Stimulated activated CD4-positive, alpha-beta T cell treated with anti-CD3 and anti-CD28 coated beads, Interleukin-1b, Interleukin-23, amount 100 ng/mL, for 24 hours (primary cell): ENCODE measurements at places on chromosomes 11 and 22.
A peak's percentile ranks its signal among the peaks of the same experiment; 100 is the strongest.

- peak; percentile 81 for DNase-seq
These were observed 7.5 kb downstream of the GP1BB start for GRCh38 chr22:19730655-19731360.

- no peak for DNase-seq
These were observed at the start of gene ALDH3B2 for GRCh38 chr11:67674442-67674871. ALDH3B2 (minus strand) TSS chr11:67674623; CDS start chr11:67666935, 7,688 bp downstream.

GRCh38 chr22:50469377-50470305 lies 5.2 kb downstream of the SBF1 start:
- peak; percentile 96 for DNase-seq

GRCh38 chr22:26057731-26058130 lies 111.5 kb upstream of the SEZ6L start:
- no peak for DNase-seq

DNA sequence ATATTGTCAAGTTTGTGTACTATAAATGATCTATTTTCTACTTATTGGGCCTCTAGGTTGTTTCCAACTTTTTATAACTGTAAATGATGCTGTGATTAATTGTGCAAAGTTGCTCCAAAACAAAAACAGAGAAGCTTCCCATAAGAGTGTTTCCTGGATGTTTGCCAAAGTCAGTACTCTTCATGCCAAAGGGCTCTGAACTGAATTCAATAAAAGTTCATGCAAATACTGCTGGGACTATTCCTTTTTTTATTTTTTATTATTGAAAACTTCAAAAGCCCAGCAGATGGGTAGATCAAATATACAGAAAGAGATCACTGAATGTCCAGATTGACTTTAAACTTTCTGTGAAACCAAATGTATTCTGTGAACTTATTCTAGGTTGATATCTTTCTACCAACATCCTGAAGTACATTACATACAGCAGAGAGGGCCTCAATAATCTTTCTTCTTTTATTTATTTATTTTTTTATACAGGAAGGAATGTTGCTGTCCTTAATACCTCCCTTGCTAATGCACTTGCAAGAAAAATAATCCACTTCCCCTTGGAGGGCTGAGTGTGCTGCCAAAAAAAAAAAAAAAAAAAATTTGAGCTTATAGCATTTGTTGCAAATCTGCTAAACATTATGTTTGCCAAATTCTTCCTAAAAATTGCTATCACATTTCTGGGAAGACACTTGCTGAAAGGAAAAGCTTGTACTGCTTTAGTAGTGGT lies 53.0 kb downstream of the CTSC start:
- no peak for DNase-seq

- no peak for DNase-seq
These were observed 44.4 kb upstream of the WNT11 start for GRCh38 chr11:76250520-76251225.

DNA sequence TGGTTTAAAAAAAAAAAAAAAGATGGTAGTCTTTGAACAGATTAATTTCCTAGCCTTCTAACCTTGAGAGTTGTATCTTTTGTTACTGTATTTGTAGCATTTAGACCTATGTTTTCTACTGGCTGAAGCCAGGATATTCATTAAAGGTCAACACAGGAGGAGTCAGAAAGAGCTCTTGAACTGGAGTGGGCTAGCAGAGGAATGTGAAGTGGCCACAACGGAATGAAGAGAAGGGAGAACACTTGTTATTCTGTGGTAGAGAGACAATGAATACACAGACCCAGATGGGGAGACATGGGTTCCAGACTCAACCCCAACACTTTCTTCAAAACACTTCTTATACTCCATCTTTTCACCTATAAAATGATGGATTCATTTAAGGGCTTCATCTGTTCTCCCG lies 88.1 kb downstream of the RELT start:
- no peak for DNase-seq

GRCh38 chr11:80846979-80847378 lies 1406.1 kb upstream of the TENM4 start:
- DNase-seq = no peak

DNA sequence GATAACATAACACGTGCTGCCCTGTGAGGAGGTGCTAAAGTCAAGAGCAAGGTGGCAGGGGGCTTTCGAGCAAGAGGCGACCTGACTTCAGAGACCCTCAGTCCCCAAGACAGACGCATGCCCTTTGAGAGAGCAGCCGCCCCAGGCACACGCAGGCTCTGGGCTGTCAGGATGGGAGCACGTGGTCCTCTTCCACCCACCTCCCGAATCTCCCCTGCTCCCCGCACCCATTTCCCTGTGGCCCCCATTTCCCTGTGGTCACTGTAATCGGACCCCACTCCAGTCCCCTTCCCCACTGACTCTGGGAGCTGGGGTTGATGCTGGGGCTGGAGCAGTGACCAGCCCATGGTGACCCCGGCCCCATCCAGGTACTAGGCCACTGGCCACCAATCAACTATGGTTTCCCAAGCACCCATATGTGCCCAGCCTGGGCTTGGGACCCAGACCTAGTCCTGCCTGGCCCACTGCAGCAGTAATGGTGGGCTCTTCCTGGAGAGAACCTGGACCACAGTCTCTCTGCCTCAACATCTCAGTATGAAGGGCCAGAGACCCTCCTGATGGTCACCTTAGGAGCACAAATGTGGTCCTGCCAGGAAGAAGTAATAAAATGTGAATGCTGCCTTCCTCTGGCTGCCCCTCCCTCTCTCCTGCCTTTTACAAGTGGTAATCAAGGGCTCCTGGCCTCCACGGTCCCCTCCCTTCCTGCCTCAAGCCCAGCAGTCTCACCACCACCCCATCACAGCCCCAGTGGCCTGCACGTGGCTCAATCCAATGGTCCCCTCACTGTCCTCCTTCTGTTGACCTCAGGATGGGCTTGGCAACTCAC lies 39.0 kb downstream of the IGLL5 start:
- DNase-seq = no peak

DNA sequence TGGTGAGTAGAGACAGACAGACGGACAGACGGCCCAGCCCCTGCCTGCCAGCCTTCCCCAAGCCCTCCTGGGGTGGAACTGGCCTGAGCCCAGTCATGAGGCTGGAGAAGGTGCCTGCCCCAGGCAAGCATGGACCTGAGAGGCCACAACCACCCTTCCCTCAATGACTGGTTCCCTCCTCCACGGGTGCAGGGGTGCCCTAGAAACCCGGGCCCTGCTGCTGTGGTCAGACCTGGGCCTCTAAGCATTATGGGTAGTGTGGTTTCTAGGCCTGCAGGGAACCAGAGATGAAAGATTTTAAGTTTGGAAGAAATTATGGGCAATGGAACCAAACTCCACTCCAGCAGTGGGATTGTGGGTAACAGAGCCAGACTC lies 13.5 kb downstream of the RHBDD3 start:
- no peak for DNase-seq

GRCh38 chr11:75902631-75903030 lies 87.6 kb downstream of the UVRAG start:
- DNase-seq = no peak

GRCh38 chr11:18853086-18853720 lies 61.6 kb upstream of the PTPN5 start:
- no peak for DNase-seq

DNA sequence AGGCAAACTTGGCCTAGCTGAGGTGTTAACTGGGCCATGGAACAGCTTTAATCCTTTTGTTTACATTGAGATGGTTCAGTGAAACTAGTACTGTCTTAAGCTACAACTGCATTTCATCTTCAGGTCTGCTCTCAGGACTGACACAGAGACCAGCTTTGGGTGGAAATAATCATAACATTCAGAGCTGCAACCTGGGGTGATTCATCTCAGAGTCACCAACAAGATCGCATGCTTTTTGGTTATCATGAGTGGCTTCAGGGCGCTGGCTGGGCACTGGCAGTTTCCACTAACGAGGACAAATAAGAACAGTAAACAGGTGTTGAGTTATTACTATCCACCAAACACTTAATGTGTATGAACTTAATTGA lies 60.9 kb upstream of the PAX6 start:
- no peak for DNase-seq

DNA sequence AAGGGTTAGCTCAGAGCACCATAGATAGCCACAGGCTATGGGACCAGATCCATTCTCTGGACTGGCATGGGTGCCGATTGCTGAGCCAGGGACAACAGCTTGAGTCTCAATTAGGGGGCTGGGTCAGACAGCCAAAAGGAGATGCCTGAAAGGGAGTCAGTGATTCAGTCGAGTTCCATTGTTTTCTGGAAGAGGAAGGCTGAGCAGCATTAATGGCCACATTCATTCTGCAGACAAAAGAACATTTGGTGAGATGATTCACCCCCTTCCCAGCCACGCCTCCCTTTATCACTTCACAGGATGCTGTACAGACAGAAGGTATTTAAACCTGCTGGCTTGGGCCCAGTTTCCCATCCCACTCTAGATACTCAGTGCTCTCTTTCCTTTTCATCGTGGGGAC lies 131.9 kb downstream of the ADAMTS15 start:
- DNase-seq = no peak

DNA sequence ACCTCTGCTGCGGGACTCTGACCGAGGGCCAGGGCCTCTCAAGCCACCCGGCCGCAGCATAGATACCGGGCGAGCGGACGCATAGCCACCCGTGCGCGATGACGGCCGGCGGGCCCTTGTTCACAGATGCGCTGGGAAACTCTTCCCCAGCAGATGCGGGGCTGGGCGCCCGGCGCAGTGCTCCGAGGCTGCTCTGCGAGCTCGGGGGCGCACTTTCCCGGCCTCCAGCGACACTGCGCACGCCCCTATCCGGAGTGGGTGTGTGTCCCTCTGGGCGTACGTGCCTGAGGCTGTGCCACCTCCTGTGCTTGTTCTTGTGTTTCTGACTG lies 104.7 kb upstream of the E2F8 start:
- DNase-seq = no peak

- no peak for DNase-seq
These were observed 45.0 kb downstream of the OR4C6 start for GRCh38 chr11:55707029-55707428.

- no peak for DNase-seq
These were observed 1.9 kb downstream of the EPS8L2 start for GRCh38 chr11:707817-708420.

GRCh38 chr22:19807914-19808872 lies 46.5 kb downstream of the GNB1L start:
- no peak for DNase-seq
